ENCODE measurements at places on chromosomes 7 and 10. TPM values are rescaled to one million over a fixed set of nuclear protein-coding genes. Genes with fewer than 3 reads are reported as not detected.

- DNase-seq = no peak
Observed at GRCh38 chr7:22250390-22250789, 106.6 kb downstream of the RAPGEF5 start.

GRCh38 chr7:153514032-153514431 is 538.2 kb upstream of the DPP6 start:
- no peak for DNase-seq

DNA sequence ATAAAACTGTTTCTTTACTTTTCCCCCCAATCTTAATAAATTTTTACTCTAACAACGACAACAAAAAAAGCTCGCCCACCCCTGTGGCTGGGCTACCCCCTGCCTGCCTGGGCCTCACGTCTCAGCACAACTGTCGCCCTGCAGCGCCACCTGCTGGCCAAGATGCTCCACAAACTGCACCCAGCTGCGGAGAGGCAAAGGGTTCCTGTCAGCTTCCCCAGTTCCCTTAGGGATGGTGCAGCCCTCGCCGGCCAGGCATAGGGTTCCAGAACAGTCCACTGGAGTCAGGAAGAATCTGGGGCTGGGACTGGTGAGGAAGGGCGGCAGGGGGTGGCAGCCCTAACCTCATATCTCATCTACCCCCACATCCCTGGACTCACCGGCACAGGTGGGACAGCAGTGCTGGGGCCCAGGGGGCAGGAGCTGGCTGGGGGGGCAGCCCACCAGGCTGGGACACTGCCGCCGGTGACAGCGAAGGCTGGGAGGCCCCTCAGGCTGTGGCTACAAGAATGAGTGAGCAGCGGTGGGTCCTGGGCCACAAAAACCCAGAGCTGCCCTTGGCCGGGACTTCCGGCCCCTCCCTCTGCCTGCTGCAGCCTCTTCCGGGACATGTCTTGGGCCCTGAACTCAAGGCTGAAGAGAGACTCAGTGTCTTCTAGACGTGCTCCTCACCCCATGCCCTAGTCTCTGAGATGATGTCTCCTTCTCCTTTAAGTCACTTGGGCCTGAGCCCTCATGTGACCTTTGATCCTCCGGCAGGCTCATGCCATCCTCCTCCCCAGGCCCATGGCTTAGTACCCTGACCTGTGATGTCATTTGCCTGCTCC is 21.2 kb downstream of the ATP6V1F start:
- DNase-seq = no peak

- no peak for DNase-seq
Observed at GRCh38 chr7:92749327-92749755, 87.0 kb downstream of the CDK6 start.

DNA sequence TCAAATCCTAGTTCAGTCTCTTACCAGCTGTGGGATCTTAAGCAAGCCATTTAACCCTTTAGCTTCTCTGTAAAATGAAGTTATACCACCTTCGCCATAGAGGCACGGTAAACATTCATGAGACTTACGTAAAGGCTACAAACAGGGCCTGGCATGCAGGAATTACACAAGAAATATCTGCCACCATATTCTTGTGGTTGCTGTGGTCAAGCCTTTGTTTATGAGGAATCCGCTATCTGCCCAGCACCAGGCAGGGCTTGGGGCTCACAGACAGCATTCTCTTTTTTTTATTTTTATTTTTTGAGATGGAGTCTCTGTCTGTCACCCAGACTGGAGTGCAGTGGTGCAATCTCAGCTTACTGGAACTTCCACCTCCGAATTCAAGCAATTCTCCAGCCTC is 9.9 kb downstream of the AIFM2 start:
- DNase-seq = no peak

- no peak for DNase-seq
Observed at GRCh38 chr10:24901686-24902399, 50.6 kb downstream of the PRTFDC1 start.

MEOX2 gene
- total RNA-seq = 17.0 TPM

TAS2R39 gene
- total RNA-seq = not detected

DNA sequence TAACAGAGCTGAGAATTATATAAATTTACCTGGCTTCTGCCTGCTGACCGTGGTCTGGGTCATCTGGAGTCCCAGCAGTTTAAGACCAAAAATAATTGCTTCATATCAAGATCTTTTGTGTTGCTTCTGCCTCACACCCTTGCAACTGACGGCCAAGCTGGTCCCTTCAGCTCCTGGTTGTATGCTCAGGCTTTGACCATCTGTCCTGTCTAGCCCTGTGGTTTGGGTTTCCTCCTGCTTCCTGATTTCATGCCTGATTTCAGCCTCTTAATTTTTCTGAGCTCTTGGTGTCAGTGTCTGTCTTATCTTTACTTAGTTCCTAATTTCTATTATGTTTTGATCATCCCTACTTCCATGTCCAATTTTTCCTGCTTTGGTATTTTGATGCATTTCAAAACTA is 87.9 kb upstream of the PLXDC2 start:
- DNase-seq = no peak

DNA sequence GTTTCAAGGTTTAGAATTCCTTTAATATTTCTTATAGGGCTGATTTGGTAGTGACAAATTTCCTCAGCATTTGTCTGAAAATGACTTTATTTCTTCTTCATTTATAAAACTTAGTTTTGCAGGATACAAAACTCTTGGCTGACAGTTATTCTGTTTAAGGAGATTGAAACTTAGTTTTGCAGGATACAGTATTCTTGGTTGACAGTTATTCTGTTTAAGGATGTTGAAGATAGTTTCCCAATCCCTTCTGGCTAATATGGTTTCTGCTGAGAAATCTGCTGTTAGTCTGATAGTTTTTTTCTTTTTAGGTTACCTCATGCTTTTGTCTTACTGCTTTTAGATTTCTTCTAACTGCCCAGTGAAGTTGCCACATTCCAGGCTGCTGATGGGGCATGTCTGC is 186.8 kb downstream of the ITGB1 start:
- DNase-seq = no peak

AGAP4 gene
- total RNA-seq = 14.8 TPM

DNA sequence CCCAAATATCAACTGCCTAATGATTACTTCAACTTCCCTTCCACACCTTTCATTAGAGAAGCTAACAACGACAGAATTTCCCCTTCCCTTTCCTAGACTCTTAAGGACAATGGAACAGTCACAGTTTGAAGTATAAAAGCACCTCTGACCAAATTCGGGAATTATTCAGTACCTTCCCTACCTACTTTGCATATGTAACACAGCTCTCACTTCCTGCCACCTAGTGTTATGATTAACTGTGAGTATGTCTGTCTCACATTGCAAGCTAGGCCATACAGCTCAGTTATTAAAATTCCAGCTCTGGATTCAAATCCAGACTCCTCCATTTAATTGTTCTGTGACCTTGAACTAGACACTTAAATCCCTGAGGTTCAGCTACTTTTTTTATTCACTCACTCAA is 44.8 kb upstream of the HPSE2 start:
- no peak for DNase-seq

- no peak for DNase-seq
Observed at GRCh38 chr10:23643111-23643780, 204.4 kb downstream of the OTUD1 start.

FAM107B gene
- 56.9 TPM for total RNA-seq

DNA sequence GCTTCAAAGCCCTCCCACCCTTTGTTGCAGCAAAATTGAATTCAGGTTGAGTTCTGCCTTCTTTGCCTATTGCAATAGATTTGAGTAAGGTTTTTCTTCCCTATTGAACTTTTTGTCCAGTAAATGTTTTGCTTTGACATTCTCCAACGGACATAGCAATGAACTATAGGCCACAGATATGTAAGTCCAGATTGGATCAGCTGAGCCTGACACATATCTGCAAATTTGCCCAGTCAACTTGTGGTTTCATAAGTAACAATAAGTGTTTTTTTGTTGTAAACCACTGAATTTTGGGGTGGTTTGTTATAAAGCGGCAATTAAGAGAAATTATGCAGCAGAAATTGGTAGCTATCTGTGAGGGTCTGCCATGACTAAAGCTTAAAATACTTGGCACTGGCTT is 332.1 kb upstream of the SORCS1 start:
- no peak for DNase-seq

DNA sequence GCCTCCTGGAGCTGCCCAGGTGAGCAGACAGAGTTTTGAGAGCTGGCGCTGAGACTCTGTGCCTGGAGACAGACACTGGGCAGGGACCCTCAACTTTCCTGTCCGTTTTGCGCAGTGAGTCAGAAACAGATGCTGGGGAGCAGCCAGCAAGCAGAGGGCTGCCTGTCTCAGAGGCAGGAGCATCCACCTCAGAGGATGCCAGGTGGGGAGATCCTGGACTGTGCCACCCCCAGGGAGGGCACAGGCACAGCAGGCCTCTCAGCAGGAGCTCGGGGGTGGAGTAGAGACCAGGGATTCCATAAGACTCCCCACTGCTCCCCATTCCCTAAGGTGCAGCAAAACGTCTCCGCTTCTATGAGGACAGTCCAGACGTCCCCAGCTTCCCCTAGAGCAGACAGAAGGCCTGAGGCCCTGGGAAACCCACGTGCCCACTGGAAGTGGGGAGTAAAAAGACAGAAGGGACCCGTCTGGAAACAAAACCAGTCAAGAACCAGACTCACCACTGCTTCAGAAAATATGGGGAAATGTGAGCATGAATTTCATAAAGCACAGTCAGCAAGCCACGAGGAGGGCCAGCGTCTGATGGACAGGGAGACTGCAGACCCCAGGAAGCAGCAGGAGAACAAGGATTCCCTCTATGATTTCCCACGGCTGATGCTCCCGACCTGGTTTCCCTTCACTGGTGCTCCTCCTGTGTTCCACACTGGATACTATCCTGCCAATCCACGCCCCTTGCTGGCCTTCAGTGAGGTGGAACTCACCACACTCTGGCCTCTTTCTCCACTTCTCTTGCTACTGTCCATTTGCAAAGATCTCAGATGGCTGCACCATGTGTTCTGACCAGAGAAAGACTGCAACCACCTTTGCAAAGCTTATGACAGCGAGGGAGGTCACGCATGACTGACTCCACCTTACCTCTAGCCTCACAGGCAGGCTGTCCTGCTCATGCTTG is 151.3 kb upstream of the FAM20C start:
- no peak for DNase-seq

- peak; percentile 8 for DNase-seq
Observed at GRCh38 chr10:64708884-64709681, 1187.9 kb downstream of the REEP3 start.

DNA sequence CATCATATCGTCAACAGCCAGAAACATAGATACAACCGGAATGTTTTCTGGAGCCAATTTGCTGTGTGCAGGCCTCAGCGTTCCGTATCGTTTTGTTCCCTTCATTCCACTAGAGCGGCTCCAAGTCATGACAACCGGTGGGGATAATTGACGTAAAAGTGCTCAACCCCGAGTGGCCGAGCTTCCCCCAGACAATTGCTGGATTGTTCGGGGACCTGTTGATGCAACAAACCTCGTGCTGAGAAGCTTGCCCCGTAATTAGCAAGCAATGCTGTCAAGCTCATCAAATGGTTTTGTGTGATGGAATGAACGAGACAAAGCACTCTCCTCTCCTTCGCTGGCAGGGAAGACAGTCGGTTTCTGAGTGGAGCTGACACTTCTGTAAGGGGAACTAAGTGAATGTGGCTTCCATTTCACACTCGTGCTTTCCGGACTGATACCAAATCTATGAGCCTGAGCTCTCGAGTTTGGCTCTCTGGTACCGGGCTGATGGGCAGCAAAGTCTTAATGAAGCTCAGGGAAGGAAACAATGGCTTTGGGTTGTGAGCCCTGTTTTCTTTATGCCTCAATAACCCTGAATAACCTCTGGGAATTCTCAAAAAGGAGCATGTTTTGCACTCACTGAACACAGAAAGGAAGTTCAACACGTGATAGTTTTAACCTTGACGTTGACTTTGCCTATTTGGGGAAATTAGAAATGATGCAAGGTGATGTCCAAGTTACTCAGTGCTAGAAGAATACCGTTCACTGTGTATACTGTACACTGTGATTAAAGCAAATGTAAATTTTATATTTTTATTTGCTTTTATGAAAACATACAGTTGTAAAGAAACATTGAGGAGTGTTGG is 220.5 kb downstream of the BAMBI start:
- DNase-seq = no peak

DNA sequence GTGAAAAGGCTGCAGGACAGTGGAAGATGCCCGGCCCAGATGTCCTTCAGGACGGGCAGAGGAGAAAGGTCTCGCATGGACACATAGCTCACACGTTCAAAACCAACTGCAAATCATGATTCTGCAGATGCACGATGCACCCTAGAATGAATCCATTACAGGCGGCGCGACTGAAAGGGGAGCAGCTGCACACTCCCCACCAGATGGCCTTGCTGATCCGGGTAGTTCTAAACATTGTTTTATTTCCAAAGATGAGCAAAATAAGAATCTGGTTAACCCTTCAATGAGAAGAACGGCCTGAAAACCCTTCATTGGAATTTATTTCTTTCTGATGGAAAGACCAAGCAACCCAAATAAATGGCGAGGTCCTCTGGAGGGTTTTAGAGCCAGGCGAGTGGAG is 33.8 kb downstream of the CHST15 start:
- DNase-seq = no peak

DNA sequence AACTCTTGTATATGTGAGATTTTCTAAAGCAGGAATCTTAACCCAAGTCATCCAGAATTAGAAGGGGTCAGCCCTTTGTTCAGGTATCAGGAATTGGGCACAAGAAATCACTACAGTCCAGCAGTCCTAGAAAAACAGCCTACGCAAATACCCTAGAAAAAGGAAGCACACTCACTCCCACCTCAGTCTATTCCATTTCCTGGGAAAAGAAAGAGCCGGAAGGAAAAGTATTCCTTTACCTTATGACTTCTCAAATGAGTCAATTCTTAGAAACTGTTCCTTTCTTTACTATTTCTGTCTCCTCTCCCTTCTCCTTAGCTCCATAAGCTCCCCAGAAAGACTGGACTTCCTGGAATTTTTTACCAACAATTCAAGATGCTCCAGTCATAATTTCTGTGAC is 62.7 kb downstream of the DNAJC12 start:
- DNase-seq = no peak

LBX1 gene
- total RNA-seq = 4.0 TPM

KLF14 gene
- total RNA-seq = 0.22 TPM

GRCh38 chr10:79069325-79070080 is 737 bp downstream of the ZMIZ1 start:
- DNase-seq = no peak

DNA sequence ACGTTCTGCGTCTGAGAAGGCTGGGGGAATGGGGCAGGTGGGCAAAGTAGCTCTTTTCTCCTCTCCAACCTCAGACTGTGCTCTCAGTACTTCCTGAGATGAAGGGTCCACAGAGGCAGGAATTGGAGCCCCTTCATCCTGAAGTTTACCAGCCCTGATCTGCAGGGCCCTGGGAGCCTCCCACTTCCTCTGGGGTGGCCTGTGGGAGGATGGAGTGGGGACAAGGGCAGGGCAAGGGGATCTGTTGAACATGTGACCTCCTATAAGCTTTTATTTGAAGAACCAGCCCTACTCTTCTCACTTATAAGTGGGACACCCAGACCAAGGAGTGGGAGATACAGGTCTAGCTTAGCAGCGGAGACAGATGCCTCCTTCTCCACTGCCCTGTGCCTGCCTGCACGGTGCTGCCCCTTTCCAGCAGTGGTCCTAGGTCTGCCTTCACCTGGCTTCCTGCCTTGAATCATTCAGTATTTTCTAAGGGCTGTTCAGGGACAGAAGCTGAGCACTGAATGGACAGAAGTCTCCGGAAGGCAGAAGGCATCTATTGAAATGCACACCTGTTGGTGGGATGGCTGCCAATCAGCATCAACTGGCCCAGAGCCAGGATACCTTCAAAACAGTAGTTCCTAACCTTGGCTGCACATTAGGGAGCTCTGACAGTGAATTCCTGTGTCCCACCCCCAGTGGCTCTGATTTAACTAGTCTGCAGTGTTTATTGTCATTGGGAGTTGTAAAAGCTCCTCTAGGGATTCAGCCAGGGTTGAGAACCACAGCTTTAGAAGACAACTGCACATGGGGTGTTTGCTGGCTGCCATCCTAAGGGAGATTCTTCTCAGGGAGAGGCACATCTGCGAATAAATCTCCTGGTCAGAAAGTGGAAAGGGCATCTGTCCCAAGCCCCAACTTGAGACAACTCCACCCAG is 2.7 kb upstream of the ARHGAP22 start:
- no peak for DNase-seq
